Naive thymus-derived CD8-positive, alpha-beta T cell (primary cell): ENCODE measurements at places on chromosomes 11 and 22.

DNA sequence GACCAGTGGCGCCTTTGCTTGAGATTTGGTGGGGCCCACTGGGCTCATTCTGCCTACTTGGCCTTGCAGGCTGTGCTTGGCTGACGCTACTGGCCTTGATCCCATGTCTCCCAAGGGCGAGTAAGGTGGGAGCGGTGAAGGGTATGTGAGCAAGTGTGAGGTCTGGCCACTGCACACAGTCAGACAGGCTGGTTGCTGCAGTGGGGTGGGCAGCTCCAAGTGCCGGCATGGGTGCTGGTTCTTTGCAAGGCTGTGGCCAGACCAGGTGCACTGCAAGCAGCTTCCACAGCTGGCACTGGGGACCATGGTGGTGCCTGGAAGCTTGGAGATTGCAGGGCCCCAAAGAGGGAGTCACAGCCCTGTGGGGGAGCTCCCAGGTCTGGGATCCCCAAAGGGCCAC, 33.4 kb upstream of the OR10G7 start:
- DNase-seq, result no peak

DNA sequence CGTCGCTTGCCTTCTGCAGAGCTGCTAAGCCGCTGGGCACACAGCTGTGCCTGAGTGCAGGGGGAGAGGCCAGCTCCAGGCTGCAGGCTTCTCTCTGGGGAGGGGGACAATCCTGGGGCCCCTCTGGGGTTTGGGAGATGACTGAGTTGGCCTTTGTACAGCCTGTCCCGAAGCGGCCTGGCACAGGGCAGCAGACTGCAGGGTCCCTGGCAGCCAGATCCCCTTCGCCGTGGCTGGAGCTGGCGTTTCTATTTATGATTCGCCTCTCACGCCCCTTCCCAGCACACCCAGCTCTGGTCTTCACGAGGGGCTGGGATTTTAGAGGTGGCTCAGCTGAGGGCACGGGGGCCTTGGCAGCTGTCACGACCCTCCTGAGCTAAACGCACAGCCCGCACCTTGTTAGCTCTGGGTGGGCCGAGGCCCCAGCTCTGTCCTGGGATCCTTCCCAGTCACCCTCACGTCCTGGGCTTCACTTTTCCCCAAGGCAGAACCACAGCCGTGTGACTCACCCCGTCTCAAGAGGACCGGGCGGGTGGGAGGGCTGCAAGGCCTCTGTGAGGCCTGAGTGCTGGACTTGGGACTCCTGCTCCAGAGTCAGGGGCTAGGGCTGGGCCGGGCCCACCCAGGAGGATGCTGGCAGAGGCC, 18.4 kb downstream of the OSBPL5 start:
- no peak for DNase-seq

GRCh38 chr11:38547462-38547861, 1949.4 kb upstream of the RAG2 start:
- no peak for DNase-seq

DNA sequence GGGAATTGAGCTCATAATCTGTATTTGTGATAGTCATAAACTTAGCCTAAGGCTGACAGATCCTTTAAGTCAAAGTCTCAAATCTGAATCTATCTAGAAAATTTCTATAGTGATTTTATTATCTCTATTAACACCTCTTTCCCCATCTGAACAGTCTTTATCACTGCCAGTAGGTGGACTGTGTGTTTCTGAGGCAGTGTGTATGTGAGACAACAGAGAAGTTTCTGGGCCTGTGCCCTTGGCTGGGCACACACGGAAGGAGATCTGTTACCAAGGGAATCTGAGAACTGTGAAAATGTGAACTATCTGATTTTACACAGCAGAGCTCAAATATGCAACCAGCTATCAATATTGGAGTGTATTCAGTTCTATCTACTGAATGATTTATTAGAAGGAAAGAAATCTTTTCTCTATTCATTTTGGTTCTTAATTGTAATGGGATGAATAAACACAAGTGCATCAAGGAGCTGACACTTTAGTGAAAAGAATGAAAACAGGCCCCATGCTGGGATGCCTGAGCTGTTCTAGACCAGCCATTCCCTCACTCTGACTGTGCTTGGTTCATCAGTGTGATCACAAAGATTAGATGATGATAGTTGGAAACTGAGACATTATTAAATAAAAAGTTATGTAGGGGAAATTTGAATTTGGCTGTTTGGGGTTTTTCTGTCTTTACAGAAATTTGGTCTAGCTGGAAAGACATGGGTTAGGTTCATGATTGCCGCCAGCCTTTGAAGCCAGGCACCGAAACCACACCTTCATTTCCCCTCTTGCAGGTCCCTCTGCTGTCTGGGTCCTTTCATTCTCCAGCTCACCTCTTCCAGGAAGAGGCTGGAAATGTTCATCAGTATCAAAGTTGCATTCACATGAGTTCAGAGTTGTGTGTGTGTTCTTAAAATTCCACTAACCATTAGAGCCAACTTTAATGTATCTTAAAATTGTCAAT, 68.1 kb downstream of the LIF start:
- DNase-seq, result peak; percentile 7

GRCh38 chr11:61828629-61829407, 718 bp downstream of the FADS2 start:
- peak; percentile 23 for DNase-seq

- DNase-seq, result no peak
These were observed 30.7 kb downstream of the SERPINH1 start for GRCh38 chr11:75592715-75593114.

- DNase-seq, result no peak
These were observed 212.7 kb upstream of the CADM1 start for GRCh38 chr11:115716601-115717529.

- peak; percentile 71 for DNase-seq
These were observed 28.5 kb downstream of the LRP4 start for GRCh38 chr11:46889689-46890475.

DNA sequence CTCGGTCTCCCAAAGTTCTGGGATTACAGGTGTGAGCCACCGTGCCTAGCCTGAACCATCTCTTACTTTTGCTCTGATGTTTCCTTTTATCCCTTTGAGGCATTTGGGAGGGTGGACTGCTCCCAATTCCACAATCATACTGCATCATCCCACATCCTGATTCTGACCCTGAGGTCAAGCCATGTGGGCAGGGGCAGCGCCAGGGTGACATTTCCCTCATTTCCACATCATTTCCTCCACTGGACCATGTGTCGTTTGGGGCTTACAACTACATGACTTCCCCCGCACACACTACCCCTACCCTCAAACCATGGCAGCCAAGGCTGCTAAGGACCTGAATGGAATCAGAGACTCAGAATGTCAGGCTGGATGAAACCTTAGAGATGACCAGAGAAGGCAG, 26.4 kb upstream of the ZBTB16 start:
- no peak for DNase-seq

GRCh38 chr11:128894685-128895084, 3.5 kb downstream of the KCNJ5 start:
- DNase-seq, result no peak

DNA sequence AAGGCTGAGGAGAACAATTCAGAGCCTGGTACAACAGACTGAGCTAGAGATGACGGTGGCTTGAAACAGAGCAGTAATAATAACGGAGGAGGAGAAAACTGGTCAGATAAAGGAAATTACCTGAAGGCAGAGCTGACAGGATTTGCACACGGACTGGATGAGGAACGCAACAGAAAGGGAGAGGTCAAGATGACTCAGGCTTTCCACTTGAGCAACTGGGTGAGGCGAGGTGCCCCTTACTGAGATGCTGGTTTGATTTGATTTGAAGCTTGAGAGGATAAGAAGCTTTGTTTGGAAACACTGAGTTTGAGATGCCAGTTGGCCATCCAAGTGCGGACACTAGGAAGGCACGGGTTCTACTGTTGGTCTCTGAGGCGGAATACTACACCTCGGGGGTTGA, 35.4 kb upstream of the NRIP3 start:
- no peak for DNase-seq

- DNase-seq, result no peak
These were observed 14.9 kb downstream of the CLMP start for GRCh38 chr11:123180166-123180565.

- DNase-seq, result no peak
These were observed 1.9 kb downstream of the OR52K1 start for GRCh38 chr11:4484310-4484709.

DNA sequence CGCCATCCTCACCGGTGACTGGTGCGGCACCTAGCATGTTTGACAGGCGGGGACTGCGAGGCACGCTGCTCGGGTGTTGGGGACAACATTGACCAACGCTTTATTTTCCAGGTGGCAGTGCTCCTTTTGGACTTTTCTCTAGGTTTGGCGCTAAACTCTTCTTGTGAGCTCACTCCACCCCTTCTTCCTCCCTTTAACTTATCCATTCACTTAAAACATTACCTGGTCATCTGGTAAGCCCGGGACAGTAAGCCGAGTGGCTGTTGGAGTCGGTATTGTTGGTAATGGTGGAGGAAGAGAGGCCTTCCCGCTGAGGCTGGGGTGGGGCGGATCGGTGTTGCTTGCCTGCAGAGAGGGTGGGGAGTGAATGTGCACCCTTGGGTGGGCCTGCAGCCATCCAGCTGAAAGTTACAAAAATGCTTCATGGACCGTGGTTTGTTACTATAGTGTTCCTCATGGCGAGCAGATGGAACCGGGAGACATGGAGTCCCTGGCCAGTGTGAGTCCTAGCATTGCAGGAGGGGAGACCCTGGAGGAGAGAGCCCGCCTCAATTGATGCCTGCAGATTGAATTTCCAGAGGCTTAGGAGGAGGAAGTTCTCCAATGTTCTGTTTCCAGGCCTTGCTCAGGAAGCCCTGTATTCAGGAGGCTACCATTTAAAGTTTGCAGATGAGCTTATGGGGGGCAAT, 1.1 kb downstream of the NEAT1 start:
- peak; percentile 51 for DNase-seq

DNA sequence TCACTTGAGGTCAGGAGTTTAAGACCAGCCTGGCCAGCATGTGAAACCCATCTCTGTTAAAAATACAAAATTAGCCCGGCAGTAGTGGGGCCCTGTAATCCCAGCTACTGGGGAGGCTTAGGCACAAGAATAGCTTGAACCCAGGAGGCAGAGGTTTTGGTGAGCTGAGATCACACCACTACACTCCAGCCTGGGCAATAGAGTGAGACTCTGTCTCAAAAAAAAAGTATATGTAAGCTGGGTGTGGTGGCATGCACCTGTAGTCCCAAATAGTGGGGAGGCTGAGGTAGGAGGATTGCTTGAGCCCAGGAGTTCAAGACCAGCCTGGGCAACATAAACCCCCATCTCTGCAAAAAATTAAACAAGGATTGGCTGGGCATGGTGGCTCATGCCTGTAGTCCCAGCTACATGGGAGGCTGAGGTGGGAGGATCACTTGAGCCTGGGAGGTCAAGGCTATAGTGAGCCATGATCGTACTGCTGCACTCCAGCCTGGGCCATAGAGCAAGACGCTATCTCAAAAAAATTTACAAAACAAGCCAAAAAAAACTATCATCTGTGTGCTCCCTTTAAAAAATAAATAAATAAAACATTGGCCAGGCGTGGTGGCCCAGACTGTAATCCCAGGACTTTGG, 10.8 kb downstream of the CRKL start:
- no peak for DNase-seq

- no peak for DNase-seq
These were observed 410.3 kb downstream of the MN1 start for GRCh38 chr22:27391092-27391770.

GRCh38 chr22:49211176-49211575, 616.5 kb downstream of the BRD1 start:
- peak; percentile 9 for DNase-seq

GRCh38 chr11:110093407-110094297, 460 bp downstream of the ZC3H12C start:
- DNase-seq, result no peak

DNA sequence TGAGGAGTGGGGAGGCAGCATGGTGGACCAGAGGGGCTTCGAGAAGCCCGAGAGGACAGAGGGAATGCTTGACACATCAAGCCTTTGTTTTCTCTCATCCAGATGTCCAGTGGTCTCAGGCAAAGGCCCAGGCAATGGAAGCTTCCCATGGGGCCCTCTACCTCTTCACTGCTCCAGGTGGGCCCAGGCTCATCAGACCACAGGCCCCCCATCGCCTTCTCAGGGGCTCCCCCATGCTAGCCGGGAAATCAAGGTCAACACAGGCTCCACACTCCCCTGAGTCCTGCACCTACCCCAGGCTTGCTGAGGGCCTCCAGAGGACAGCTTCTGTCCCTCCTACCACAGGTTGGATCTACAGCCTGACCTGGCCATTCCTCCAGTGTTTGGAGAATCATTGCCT, 157.5 kb downstream of the CHST1 start:
- DNase-seq, result no peak

- DNase-seq, result peak; percentile 53
These were observed 8.6 kb downstream of the PLA2G6 start for GRCh38 chr22:38172832-38173640.

GRCh38 chr11:61800331-61801281, 7.9 kb downstream of the FEN1 start:
- DNase-seq, result no peak

GRCh38 chr22:29956680-29957079, 73.7 kb downstream of the MTMR3 start:
- DNase-seq, result no peak

- no peak for DNase-seq
These were observed 27.0 kb downstream of the TESMIN start for GRCh38 chr11:68724293-68724692.

DNA sequence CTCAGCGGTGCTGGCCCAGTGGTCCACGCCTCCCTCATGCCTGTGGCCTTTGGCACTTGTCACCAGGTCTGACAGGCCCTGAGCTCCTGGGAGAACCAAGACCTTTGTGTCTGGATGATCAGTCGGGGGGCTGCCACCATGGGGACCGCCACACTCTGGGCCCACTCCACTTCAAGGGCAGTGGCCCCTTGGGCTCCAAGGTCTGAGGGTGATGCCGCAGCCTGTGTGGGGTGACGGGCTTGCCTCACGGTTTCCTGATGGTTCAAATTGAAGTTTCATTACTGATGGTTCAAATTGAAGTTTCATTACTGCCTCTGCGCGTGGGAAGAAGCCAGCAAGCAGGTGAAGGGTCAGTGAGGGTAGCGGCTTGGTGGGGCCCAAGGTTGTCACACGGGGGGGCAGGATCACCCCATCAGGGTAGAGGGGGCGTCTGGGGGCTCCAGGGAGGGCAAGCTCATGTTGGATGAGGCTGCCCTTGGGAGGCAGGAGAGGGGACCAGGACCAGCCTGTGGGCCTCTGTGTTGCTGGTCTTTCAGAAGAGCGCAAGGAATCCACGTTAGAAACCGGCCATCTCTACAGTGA, 27.5 kb downstream of the TRMU start:
- no peak for DNase-seq

GRCh38 chr22:28139961-28140360, 220.9 kb upstream of the PITPNB start:
- no peak for DNase-seq

GRCh38 chr11:70368961-70369360, 29.4 kb upstream of the CTTN start:
- no peak for DNase-seq
